ENCODE measurements at places on chromosomes 3 and 15. TPM values are rescaled to one million over a fixed set of nuclear protein-coding genes. Genes with fewer than 3 reads are reported as not detected.

Gene TLR9
- 0.90 TPM for total RNA-seq

- H3K27me3 ChIP-seq, result no peaks in the 10 kb centered on the region
- DNase-seq, result peak; percentile 91
- peak overlapping the region; percentile 95 for H3K27ac ChIP-seq
- H3K4me1 ChIP-seq, result peaks cover 67% of the 10 kb centered on the region
- peaks cover 70% of the 10 kb centered on the region for H3K36me3 ChIP-seq
These were observed 2.8 kb downstream of the HEMK1 start for GRCh38 chr3:50572158-50572557.

DNA sequence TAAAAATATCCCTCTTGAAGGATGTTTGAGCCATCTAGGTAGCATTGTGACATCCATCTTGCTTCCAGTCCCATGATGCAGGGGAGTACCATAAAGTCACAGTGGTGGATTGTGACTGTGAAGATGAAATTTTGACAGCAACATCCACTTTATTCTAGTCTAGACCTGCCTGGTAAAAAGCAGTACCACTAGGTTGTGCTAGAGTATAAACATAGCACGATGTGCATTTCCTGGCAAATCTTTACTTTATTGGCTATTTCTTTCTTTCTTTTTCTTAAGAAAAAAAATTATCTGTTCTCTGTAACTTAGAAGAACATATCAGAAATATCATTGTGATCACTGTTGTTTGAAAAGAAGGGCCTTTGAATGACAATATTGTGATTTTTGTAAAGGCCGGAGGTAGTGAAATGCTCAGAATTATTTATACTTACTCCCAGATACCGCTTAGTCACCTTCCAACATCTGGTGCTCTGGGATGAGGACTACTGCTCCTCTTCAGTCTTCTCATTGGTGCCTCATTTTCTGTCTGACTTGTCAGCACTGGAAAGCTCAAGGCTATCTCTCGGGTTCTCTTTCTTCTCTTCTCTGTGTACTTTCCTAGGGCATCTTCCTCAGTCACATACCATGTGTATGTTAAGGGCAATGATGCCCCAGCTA lies 35.6 kb downstream of the AGBL1 start:
- DNase-seq, result no peak
- no peak overlapping the region for H3K4me3 ChIP-seq
- H3K27me3 ChIP-seq, result peaks cover 8% of the 10 kb centered on the region
- H3K4me1 ChIP-seq, result no peaks in the 10 kb centered on the region
- H3K36me3 ChIP-seq, result no peaks in the 10 kb centered on the region
- no peak overlapping the region for H3K27ac ChIP-seq

GRCh38 chr3:43865351-43865750 lies 174.6 kb downstream of the ABHD5 start:
- H3K36me3 ChIP-seq, result no peaks in the 10 kb centered on the region
- H3K4me3 ChIP-seq, result no peak overlapping the region
- no peaks in the 10 kb centered on the region for H3K4me1 ChIP-seq
- no peak overlapping the region for H3K27ac ChIP-seq
- no peak for DNase-seq

Gene TMA7
- total RNA-seq, result 318 TPM

All from activated CD4-positive, alpha-beta memory T cell treated with anti-CD3 and anti-CD28 coated beads for 36 hours (primary cell).